OCI-M1 (cell line): ENCODE measurements at places on chromosomes 3 and 15.

GRCh38 chr3:171838218-171838720 lies 4.9 kb upstream of the TMEM212 start:
- DNase-seq = peak; percentile 57

DNA sequence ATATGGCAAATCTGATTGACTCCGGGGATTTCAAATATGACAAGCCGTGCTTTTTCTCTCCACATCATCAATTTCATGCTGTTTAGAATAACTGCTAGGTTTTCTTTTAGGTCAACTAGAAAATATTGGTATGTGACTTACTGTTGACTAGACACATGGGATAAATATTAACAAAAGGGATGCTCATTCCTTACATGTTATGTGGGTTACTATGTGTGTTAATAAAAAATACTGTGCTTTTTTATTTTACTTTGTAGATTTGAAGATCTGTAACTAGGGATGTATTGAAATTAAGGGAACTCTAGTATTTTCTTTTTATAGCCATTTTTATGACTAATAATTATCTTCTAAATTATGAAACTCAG lies 264.6 kb upstream of the COL8A1 start:
- no peak for DNase-seq

- no peak for DNase-seq
These were observed 72.3 kb downstream of the DAPK2 start for GRCh38 chr15:63974021-63974420.

GRCh38 chr3:107668416-107668815 lies 145.7 kb downstream of the BBX start:
- no peak for DNase-seq

- DNase-seq = no peak
These were observed 260.6 kb upstream of the NECTIN3 start for GRCh38 chr3:110811050-110811449.

- DNase-seq = no peak
These were observed 95.1 kb downstream of the LSAMP start for GRCh38 chr3:116350119-116350733.

DNA sequence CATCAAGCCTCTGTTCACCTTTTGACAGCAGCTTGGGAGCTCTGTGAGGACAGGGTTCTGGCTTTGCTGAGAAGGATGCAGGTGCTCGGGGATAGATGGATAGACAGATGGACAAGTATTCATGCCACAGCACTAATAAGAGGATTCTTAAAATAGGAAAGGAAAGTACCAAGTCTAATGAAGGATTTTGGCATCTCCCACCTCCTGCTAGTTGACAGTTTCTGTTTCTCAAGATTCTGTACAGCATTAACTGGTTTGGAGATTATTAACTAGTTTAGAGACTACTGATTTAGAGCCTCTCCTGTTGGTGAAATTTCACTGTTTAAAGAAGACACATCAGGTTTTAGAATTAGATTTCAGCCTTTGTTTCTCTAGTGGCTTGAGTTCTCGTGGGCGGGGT lies 152.3 kb downstream of the CACNA1D start:
- no peak for DNase-seq

DNA sequence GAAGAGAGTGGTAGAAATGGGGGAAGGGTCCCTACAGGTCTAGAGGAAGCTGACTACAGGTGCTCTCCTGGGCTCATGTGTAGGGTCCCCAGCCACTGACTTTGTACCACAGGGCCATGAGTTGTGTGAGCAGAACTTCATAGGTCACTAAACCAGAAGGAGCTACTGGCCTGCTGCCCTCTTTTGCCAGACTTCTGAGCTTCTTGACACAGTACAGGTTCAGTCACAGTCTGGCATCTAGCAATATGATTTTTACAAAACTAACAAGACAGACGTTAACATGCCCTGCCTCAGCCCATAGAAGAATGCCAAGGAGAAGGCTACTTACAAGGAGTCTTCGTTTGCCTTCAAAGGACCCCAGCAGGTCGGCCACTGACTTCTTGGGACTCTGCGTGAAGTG lies 3.2 kb downstream of the CCDC80 start:
- DNase-seq = no peak

DNA sequence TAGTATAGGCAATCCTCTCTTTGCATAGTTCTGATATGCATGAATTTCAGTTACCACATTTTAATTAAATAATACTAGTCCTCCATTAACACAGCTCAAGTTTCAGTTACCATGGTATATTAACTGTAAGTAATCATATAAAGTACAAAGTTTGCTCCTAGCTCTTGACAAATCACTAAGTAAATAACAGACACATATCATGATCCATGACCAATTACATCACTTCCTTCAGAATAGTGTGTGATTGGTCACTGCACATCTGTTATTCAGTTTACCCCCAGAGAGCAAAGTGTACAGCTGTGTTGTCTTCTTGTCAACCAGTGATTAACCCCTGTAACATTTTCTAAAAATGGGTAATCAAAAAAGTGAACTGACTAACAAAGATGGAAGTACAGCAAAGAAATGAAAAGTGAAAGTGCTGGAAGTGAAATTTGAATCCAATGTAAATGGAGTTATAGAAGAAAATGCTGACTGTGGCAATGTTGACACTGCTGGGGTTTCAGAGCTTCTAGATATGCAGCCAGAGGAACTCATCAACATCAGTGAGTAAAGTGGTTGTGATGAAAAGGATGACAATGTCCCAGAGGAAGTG lies 30.2 kb upstream of the LEKR1 start:
- DNase-seq = peak; percentile 63

DNA sequence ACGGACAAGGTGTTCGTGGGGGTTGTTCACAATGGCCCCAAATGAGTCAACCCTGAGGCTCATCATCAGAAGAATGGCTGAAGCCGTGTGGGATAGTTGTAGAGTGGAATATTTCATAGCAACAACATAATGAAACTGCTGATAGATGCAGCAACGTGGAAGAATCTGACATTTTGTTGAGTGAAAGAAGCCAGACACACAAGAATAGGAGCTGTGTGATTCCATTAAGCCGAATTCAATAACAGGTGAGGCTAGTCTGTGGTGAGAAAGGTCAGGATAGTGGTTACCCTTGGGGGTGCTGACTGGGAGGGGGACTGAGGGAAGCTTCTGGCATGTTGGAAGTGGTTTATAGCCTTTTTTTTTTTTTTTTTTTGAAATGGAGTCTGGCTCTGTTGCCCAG lies 144.0 kb downstream of the SMAD6 start:
- DNase-seq = no peak

DNA sequence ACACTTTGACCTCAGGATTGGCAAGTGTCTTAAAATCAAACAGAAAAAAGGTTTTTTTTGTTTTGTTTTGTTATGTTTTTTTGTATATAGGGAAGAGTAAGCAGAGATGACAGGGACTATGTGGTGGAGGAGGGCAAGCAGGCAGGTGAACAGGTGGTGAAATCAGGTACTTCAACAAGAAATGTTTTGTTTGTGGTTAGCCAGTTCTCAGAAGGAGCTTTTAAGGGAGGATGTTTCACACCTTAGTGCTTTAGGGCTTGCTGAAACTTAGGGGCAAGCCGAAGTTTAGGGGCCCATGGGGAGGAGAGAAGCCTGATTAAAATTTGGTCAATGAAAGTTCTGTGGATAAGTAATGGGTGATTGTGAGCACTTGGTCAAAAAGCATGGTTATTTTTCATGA lies 370.7 kb upstream of the SLCO3A1 start:
- DNase-seq = no peak

- DNase-seq = peak; percentile 70
These were observed 12.0 kb downstream of the MESD start for GRCh38 chr15:80977627-80978036.

- peak; percentile 69 for DNase-seq
These were observed 4.4 kb upstream of the CD200R1 start for GRCh38 chr3:112979244-112979832.

DNA sequence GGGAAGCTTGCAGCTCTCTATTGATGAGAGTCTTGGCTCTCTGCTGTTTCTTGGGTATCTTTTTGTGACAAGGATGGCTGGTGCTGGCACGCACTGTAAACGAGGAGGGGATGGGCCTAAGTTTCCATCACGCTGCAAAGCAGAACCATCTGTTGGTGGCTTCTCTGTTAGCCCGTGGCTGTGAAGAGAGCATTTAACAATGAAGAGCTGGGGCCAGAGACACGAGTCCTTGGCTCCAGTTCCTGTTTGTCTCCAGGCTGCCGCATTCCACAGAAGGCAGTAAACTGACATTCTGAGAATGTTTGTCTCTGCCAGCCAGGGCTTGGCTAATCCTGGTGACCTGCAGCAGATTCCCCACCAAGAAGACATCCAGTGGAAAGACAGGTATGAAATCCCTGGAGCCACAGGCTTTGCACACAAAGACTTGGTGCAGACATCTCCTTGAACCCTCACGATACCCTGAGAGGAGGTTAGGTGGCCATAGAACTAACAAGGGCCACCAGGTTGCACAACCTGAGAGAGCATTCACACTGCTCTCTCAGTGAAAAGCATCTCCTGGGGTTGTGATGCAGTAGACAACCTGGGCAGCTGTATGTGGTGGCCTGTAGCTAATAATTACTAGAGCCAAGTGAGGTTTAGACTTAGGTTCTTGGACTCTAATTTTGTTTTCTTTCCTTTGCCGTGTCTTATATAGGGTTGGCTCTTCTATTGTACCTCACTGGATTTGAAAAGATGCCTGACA lies 130.9 kb downstream of the ASB7 start:
- no peak for DNase-seq

DNA sequence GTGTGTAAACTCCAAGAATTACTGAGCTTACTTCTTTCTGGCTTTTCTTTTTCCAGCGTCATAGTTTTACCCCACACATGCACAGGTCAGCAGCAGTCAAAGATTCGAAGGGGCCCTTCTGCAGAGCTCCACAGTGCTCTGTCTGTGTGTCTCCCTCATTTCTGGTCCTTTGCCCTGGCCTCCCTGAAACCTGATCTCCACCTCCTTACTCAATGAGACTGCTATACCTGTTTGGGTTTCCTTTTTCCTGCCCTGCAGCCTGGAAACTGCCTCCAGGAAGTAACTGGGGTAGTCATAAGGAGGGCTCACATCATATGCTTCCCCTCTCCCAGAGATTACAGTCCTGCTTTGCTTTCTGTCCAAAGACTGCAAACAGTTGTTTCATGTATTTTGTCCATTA lies 82.8 kb upstream of the TNIK start:
- no peak for DNase-seq

DNA sequence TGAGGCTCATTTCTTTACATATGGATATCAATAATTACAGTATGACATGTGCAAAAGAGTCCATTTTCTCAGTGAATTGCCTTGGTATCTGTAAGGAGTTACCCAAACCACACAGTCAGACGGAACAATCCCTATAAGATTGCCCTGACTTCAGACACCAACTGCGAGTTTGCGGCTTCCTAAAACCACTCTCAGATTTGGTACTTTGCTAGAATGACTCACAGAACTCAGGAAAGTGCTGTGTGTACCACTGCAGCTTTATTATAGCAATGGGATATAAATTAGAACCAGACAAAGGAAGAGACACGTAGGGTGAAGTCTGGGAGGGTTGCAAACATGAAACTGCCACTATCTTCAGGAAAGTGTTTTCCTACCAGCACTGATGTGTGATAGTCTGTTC lies 45.8 kb upstream of the ATP13A3 start:
- no peak for DNase-seq

- no peak for DNase-seq
These were observed 16.4 kb upstream of the SLC35G2 start for GRCh38 chr3:136802481-136802996.

- no peak for DNase-seq
These were observed 457.5 kb upstream of the ALCAM start for GRCh38 chr3:104909198-104909597.

DNA sequence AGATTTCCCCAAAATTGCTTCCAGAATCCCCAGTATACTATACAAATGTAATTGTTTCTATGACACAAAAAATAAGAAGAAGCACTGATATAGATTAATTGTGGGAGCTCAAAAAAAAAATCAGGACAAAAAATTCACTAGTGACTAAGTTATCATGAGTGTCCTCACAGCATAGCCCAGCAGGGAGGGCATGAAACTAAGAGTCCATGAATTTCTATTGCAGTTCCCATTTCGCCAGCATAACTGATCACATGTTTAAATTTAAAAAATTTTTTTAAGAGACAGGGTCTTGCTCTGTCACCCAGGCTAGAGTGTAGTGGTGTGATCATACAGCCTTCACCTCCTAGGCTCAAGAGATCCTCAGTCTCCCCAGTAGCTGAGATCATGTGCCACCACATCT lies 10.6 kb downstream of the NCEH1 start:
- DNase-seq = no peak

GRCh38 chr3:55704521-55704920 lies 217.4 kb upstream of the WNT5A start:
- DNase-seq = no peak

- peak; percentile 31 for DNase-seq
These were observed 81.6 kb upstream of the CHMP2B start for GRCh38 chr3:87145553-87145952.

DNA sequence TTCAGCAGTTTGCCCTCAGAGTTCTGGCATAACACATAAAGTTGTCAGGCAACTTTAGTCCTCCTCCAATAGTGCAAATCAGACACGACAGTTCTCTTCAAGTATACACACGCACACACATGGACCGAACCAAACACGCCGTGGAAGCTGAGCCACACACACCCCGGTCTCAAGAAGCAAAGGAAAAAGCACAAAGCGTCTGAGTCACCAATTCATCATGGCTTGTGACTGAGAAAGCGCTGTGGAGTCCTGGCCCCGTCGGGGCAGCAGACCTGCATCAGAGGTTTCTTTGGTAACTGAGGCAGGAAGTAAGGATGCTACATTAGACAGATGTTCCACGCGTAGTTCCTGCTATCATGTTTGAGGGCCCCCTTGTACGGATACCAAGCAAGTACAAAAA lies 85.7 kb downstream of the VGLL4 start:
- no peak for DNase-seq

DNA sequence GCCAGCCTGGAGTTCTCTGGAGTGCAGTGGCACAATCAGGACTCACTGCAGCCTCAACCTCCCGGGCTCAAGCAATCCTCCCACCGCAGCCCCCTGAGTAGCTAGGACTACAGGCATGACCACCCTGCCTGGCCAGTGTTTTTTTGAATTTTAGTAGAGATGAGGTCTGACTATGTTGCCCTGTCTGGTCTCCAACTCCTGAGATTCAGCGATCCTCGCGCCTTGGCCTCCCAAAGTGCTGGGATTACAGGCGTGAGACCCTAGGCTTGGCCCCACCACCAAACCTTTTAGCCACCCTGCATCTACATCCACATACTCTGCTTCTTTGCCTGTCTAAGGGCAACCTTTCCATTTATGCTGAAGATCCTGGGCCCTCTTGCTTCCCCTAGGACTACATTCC lies 4.4 kb downstream of the NUSAP1 start:
- no peak for DNase-seq

- no peak for DNase-seq
These were observed 78.8 kb downstream of the AAGAB start for GRCh38 chr15:67175643-67176071.

- peak; percentile 56 for DNase-seq
These were observed 155.9 kb upstream of the FEZF2 start for GRCh38 chr3:62529230-62529629.
